ENCODE measurements at places on chromosomes 11 and 22. TPM values are rescaled to one million over a fixed set of nuclear protein-coding genes. Genes with fewer than 3 reads are reported as not detected.

ZP1 gene
- total RNA-seq: not detected

TMPRSS5 gene
- 0.18 TPM for total RNA-seq

GNAZ gene
- 0.66 TPM for total RNA-seq

OR52H1 gene
- 0.19 TPM for total RNA-seq

C11orf91 gene
- 0.38 TPM for total RNA-seq

OR51B2 gene
- not detected for total RNA-seq

LRRC55 gene
- total RNA-seq: not detected

SEC14L6 gene
- under 0.01 TPM for total RNA-seq

RFPL1 gene
- total RNA-seq: not detected

SMIM35 gene
- not detected for total RNA-seq

P2RX6 gene
- total RNA-seq: under 0.01 TPM

OR2D2 gene
- total RNA-seq: 0.47 TPM

PRR33 gene
- total RNA-seq: not detected

Data from endothelial cell of coronary artery (primary cell).